Right renal pelvis (tissue), 4 donors: ENCODE measurements at places on chromosomes 6 and 20.

DNA sequence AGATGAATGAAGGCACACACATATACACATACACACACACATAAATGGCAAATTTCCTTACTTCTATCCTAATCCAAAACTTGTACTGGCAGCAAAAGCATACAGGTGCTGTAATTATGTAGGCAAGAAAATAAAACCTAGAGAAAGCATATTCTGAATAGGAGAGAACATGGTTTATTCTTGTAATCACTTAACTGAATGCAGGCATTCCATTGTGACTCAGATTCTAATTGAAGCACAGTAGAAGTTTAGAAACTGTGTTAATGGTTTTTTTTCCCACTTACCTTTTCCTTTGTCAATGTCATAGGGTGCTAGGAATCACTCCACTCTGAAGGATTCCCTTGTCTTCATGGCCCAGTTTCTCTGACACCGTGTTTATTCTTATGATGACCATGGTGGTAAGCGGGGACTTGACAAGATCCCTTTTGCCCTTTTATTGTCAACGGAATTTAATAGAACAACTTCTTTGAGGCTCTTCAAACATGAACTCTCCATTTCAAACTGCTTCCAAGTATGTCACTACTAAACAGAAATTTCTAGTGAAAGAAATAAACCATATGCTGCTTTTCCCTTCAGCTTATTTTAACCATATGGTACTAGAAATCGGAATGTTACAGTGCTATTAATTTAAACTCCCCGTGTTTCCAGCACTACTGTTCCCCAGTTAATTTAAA is 164.2 kb downstream of the OGFRL1 start:
- no peak for DNase-seq

- no peak for DNase-seq
These were observed 45.1 kb downstream of the TRERF1 start for GRCh38 chr6:42406306-42407280.

DNA sequence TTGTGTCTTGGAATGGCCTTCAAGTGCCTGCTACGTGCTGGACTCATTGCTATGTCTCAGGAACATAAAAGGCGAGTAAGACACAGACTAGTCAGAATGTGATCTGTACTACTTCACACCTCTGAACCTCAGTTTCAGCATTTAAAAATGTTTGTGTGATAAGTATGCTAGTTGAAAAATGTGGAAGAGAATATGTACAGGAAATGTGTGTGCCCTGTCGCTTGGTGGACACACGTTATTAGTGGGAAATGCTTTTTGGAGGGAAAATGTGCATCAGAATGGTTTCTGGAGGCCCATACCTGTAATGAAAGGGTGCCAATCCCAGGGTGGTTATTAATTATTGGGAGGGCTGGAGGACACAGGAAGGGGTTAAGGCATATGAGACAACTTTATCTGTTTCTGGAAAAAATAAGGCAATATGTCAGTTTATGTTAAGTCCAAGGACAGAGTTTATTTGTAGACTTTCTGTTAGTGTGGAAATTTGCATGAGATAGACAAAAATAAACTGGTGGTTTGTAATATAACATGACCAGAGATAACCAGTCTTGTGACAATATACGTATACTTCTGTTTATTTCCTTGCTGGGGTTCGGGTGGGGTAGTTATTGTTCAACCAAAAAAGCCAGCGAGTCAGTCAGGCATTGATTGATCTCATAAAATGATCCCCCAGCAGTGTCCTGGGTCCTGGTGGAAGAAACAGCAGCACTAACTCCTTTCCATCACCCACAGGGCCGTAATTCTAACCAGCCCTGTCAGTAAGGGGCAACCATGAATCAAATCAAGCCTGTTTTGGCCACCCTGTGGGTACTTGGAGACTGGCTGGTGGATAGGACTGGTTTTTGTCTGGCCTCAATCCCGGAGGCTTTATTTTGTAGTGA is 117.9 kb downstream of the JARID2 start:
- DNase-seq, result no peak

DNA sequence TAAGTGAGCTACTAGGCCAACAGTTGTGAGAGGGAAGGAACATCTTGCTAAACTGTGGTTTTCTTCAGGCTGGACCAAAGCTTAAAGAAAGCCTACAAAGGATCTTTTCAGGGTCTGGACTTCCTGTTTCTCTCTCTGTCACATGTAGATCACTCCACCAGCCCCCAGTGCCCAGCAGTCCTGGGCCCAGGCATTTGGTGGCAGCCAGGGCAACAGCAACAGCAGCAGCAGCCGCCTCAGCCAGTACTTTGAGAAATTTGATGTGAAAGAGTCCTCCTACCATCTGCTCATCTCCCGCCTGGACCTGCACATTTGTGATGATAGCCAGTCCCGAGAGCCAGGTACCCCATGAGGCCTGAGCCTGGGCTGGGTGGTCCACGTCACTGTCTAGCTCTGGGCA is 44.1 kb downstream of the BLTP3A start:
- DNase-seq, result no peak

GRCh38 chr20:11982955-11983470 is 65.3 kb downstream of the BTBD3 start:
- DNase-seq, result no peak
